ENCODE measurements at places on chromosomes 2 and 18. TPM values are rescaled to one million over a fixed set of nuclear protein-coding genes. Genes with fewer than 3 reads are reported as not detected.

TCF4 gene
- 285 TPM for total RNA-seq

SF3B6 gene
- total RNA-seq, result 83.3 TPM

BIRC6 gene
- total RNA-seq, result 234 TPM

STAMBP gene
- 21.5 TPM for total RNA-seq

ANKRD44 gene
- total RNA-seq, result 78.2 TPM

C2orf69 gene
- total RNA-seq, result 34.8 TPM

ACMSD gene
- not detected for total RNA-seq

C2orf80 gene
- total RNA-seq, result 38.1 TPM

EN1 gene
- total RNA-seq, result 1.4 TPM

Measured in diencephalon (tissue), 1 donor.